Left ventricle myocardium inferior (tissue), 1 donor: ENCODE measurements at places on chromosomes 7 and 10. TPM values are rescaled to one million over a fixed set of nuclear protein-coding genes. Genes with fewer than 3 reads are reported as not detected.

ELN gene
- 51.6 TPM for total RNA-seq

DNA sequence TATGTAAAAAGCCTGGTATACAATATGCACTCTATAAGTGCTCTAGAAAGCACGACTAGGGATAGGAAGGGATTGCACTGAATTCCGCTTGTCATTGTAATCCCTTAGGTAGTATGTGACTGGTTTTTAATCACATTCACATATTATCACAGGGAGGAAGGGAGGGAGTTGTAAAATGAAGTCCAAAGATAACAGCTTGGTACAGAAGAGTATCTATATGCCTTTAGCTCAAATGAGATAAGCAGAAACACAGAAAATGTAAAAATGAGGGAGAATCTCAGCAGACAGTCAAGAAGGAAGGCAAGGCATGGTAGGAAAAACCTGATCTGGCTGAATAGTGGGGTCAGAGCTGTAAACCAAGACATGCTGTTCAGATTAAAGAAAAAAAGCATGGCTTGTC lies 63.4 kb downstream of the ABI1 start:
- no peaks in the 10 kb centered on the region for H3K27me3 ChIP-seq
- no peak overlapping the region for H3K4me3 ChIP-seq
- DNase-seq, result no peak
- H3K27ac ChIP-seq, result no peak overlapping the region
- H3K36me3 ChIP-seq, result no peaks in the 10 kb centered on the region

MMP21 gene
- total RNA-seq, result not detected

- DNase-seq, result no peak
- H3K4me1 ChIP-seq, result peaks cover 58% of the 10 kb centered on the region
- peak overlapping the region; percentile 60 for H3K4me3 ChIP-seq
These were observed 50.6 kb downstream of the PDK4 start for GRCh38 chr7:95545673-95546072.

- H3K36me3 ChIP-seq, result no peaks in the 10 kb centered on the region
- no peaks in the 10 kb centered on the region for H3K4me1 ChIP-seq
- no peaks in the 10 kb centered on the region for H3K27me3 ChIP-seq
- H3K4me3 ChIP-seq, result no peak overlapping the region
- DNase-seq, result no peak
- no peak overlapping the region for H3K27ac ChIP-seq
These were observed 23.5 kb downstream of the CAMK1D start for GRCh38 chr10:12372846-12373245.

HABP2 gene
- total RNA-seq, result not detected

DNA sequence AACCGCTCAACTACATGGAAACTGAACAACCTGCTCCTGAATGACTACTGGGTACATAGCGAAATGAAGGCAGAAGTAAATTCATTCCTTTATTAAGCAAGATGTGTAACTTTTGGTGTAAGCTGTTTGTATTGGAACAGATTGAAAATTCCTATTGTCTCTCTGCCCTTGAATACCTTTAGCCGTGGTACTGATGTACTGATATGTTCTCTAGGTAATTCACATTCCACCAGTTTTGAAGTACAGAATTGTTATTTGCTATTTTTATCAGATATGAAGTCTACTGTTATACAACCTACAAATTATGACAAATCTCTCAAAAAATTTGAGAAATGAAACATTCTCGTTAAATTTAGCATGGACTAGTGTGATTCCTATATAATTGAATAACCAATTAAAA lies 17.7 kb downstream of the ZMYND11 start:
- H3K4me3 ChIP-seq, result no peak overlapping the region
- no peak for DNase-seq
- no peak overlapping the region for H3K27ac ChIP-seq
- peaks cover 8% of the 10 kb centered on the region for H3K4me1 ChIP-seq
- no peaks in the 10 kb centered on the region for H3K36me3 ChIP-seq
- H3K27me3 ChIP-seq, result no peaks in the 10 kb centered on the region

DNA sequence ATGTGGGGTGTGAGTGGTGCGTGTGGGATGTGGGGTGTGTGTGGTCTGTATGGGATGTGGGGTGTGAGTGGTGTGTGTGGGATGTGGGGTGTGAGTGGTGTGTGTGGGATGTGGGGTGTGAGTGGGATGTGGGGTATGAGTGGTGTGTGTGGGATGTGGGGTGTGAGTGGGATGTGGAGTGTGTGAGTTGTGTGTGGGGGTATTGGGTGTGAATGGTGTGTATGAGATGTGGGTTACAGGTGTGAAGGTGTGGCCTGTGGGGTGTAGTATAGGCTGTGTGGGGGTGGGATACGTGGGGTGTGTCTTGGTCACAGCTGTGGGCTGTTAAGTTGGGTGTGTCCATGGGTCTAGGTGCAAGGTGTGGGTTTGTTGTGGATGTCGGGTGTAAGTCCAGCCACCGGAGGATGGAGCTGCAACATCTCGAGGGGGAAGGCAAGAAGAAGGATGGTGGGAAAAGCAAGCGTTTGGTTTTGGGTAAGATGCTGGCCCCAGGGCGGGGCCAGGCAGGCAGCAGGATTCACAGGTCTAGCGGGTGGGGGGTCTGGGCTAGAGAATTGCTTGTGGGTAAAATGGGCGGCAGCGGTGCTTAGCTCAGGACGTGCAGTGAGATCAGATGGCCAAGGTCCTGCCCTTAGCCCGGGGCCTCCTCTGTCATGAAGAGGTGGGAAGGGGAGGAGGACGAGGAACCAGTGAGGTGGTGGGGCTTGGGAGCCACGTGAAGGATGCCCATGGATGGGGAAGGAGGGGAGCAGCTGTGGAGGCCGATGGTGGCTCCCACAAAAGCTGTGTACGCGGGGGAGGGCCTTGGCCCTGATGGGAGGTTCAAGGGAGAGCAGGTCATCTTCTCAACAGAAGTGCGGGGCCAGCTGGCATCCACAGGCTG lies 60.1 kb downstream of the CFAP46 start:
- H3K27ac ChIP-seq, result no peak overlapping the region
- no peaks in the 10 kb centered on the region for H3K4me1 ChIP-seq
- H3K36me3 ChIP-seq, result no peaks in the 10 kb centered on the region
- H3K4me3 ChIP-seq, result no peak overlapping the region
- DNase-seq, result no peak

H2BK1 gene
- total RNA-seq, result not detected

TAX1BP1 gene
- total RNA-seq, result 184 TPM

ITGB8 gene
- 1.5 TPM for total RNA-seq

DNA sequence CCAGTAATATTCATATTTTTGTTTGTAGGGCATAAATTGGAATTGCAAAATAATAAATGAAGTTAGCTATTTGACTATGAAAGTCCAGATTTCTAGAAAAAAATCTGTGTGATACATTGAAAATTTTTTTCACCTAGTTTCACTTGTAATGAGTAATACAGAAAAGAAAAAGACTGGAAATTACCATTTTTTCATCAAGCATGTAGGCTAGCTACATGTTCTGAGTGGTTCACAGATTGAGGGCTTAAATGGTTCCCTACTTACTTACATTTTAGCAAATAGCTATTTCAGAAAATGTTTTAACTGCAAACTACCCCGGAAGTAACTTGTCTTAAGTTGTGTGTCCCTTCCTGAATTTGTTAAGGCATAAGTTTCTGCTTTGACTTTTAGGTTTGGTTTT lies 396.0 kb downstream of the PHF14 start:
- DNase-seq, result no peak
- no peaks in the 10 kb centered on the region for H3K27me3 ChIP-seq
- no peaks in the 10 kb centered on the region for H3K36me3 ChIP-seq
- no peak overlapping the region for H3K4me3 ChIP-seq

DNA sequence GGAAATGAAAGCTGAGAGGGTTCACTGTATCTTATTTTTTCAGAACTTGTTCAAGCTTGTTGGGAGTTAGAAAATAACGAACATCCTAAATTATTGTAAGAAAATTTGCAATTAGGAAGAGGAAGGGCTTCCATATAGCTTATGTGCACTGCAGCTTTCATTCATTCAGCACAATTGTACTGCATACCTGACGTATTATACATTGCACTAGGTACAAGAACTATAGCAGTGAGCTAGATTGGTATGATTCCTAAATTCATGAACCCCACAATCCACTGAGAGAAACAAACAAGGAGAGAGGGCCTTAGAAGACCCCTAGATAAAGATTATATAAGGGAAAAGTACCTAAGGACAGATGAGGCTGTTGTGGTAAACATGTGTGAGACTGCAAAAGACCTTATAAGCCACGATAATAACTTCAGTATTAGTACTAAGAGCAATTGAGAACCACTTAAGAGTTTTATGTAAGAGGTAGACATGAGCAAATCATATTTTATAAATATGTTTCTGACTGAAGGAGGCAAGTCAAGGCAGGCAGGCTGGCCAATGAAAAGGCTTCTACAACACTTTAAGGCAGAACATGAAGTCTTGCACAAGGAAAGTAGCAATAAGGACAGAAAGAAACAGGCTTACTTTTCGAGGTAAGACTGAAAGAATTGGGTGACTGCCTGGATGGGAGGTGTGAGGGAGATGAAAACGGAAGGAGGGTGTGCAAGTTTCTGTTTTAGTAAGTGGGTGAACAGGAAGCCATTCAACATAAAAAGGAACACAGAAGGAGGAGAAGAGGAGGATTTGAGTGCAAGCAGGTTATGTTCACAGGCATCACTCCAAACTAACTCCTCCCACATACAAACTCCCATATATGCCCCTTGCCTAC lies 77.9 kb upstream of the LRRN3 start:
- no peak for DNase-seq
- no peaks in the 10 kb centered on the region for H3K36me3 ChIP-seq
- no peak overlapping the region for H3K27ac ChIP-seq
- H3K27me3 ChIP-seq, result no peaks in the 10 kb centered on the region
- no peak overlapping the region for H3K4me3 ChIP-seq

PPP3CB gene
- total RNA-seq, result 64.5 TPM

DNA sequence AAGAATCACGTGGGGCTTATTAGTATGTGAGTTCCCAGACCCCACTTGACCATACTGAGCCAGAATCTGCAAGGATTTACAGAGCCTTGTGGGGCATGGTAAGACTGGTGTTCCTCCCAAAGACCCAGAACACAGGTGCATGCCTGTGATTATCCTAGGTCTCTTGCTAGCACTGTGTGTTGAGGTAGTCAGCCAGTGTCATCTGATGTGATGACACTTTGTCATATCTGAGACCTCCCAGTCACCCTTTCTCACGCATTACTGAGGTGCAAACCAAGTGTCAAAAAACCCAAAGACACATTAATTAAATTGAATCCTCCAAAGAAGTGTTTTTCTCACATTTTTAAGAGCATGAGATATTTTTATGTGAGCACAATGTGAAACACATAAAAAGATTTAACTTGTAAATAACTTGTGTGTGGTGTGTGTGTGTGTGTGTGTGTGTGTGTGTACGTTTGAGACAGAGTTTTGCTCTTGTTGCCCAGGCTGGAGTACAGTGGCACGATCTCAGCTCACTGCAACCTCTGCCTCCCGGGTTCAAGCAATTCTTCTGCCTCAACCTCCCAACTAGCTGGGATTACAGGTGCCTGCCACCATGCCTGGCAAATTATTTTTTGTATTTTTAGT lies 162.0 kb upstream of the PRPS1L1 start:
- H3K27ac ChIP-seq, result no peak overlapping the region
- H3K36me3 ChIP-seq, result no peaks in the 10 kb centered on the region
- no peak overlapping the region for H3K4me3 ChIP-seq
- H3K4me1 ChIP-seq, result no peaks in the 10 kb centered on the region

DNA sequence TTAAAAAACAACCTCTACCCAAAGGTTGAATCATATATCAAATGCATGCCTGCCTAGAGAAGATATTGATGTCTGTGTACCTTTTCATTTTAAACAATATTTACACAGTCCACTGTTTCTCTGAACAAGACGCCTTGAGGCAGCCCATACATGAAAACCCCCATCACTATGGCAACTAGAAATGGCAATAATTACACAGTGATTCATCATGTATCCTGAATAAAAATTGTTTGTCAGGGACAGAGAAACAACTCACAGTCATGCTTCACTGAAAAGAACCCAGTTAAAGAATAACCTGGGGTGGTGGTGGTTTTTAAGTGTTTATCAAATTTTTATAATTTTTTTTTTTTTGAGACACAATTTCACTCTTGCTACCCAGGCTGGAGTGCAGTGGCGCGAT lies 19.7 kb downstream of the DNAJC12 start:
- no peaks in the 10 kb centered on the region for H3K36me3 ChIP-seq
- H3K4me3 ChIP-seq, result no peak overlapping the region
- H3K27me3 ChIP-seq, result no peaks in the 10 kb centered on the region
- peaks cover 13% of the 10 kb centered on the region for H3K4me1 ChIP-seq
- no peak overlapping the region for H3K27ac ChIP-seq

GRCh38 chr7:128031901-128032604 lies 816 bp upstream of the LRRC4 start:
- peak overlapping the region; percentile 73 for H3K4me3 ChIP-seq
- H3K36me3 ChIP-seq, result no peaks in the 10 kb centered on the region
- H3K4me1 ChIP-seq, result peaks cover 36% of the 10 kb centered on the region
- H3K27me3 ChIP-seq, result no peaks in the 10 kb centered on the region
- DNase-seq, result peak; percentile 33

OGDHL gene
- 4.5 TPM for total RNA-seq

UPK3B gene
- 0.49 TPM for total RNA-seq

- no peak for DNase-seq
- H3K4me1 ChIP-seq, result peaks cover 5% of the 10 kb centered on the region
- H3K4me3 ChIP-seq, result no peak overlapping the region
- no peak overlapping the region for H3K27ac ChIP-seq
- H3K36me3 ChIP-seq, result no peaks in the 10 kb centered on the region
These were observed 6.6 kb upstream of the LGI1 start for GRCh38 chr10:93751124-93751523.

DNA sequence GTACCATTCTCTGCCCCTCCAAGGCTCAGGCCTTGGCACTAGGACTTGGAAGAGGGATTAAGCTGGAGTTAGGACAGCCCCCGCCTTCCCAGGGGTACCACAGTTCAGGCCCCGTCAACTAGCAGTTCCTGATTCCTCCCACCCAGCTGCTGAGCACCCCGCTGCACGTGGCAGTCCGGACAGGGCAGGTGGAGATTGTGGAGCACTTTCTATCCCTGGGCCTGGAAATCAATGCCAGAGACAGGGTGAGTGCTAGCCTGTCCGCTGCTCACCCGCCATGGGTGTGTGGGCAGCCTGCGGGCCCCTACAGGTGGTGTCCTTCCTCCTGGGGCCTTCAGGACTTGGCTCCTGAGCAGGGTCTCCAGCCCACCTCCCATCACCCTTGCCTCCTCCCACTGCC lies 2.0 kb upstream of the HOGA1 start:
- no peaks in the 10 kb centered on the region for H3K27me3 ChIP-seq
- H3K4me3 ChIP-seq, result no peak overlapping the region
- H3K4me1 ChIP-seq, result peaks cover 41% of the 10 kb centered on the region
- no peak for DNase-seq

ZDHHC16 gene
- 17.8 TPM for total RNA-seq

DNA sequence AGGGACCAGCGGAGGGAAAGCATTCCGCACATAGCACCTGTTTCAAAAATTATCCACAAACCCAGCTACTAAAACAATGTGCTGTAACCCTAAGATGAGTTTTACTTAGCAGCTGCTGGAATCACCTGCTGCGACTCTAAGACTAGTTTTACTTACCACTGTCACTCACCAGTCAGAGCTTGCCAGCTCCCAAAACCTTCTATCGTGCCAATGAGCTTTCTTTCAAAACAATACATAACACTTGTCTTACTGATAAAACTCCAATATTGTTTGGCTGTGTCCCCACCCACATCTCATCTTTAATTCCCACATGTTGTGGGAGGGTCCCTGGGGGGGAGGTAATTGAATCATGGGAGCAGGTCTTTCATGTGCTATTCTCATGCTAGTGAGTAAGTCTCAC lies 18.4 kb downstream of the ST8SIA6 start:
- H3K4me3 ChIP-seq, result no peak overlapping the region
- H3K27me3 ChIP-seq, result peaks cover 21% of the 10 kb centered on the region
- H3K27ac ChIP-seq, result no peak overlapping the region
- DNase-seq, result no peak
- no peaks in the 10 kb centered on the region for H3K36me3 ChIP-seq

HYAL4 gene
- not detected for total RNA-seq
